T-cell (primary cell): ENCODE measurements at places on chromosomes 12 and 14. TPM values are rescaled to one million over a fixed set of nuclear protein-coding genes. Genes with fewer than 3 reads are reported as not detected.

- no peaks in the 10 kb centered on the region for H3K27me3 ChIP-seq
- no peak overlapping the region for H3K4me3 ChIP-seq
- no peak for DNase-seq
- H3K27ac ChIP-seq: no peak overlapping the region
- H3K36me3 ChIP-seq: no peaks in the 10 kb centered on the region
These were observed 152.4 kb upstream of the RTL1 start for GRCh38 chr14:101055776-101056374.

PMCH gene
- not detected for total RNA-seq

GRCh38 chr12:61915420-61915819 lies 344.8 kb upstream of the USP15 start:
- no peak for DNase-seq
- H3K27ac ChIP-seq: no peak overlapping the region
- no peaks in the 10 kb centered on the region for H3K4me1 ChIP-seq
- no peak overlapping the region for H3K4me3 ChIP-seq
- no peaks in the 10 kb centered on the region for H3K27me3 ChIP-seq
- H3K36me3 ChIP-seq: no peaks in the 10 kb centered on the region

POTEG gene
- not detected for total RNA-seq
